ENCODE measurements at places on chromosomes 16 and 17.

DNA sequence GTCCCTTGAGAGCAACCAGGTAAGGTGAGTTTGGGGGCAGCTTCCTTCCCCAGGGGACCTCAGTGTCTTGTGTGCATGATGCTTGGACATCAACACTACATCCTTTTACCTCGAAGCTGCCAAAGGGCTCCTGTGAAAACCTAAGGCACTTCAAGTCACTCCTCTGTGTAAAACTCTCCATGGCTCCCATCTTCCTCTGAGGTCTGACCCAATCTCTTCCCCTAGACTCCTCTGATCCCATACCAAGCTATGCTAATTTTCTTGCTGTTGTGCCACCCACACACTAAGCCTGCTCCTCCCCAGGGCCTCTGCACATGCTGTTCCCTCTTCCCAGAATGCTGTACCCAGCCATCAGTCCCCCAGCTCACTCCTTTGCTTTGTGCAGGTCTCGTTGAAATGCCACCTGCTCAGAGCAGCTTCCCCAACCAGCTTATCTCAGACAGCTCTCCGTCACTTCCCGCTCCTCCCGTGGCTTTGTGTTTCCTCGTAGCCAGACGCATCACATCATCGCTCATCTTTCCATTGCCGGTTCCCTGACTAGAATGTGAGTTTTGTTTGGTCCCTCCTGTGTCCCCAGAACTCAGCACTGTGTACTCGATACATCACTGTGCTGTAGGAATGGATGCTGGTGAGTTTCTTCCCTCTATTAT, 78.4 kb downstream of the CNGB1 start:
- DNase-seq = no peak

DNA sequence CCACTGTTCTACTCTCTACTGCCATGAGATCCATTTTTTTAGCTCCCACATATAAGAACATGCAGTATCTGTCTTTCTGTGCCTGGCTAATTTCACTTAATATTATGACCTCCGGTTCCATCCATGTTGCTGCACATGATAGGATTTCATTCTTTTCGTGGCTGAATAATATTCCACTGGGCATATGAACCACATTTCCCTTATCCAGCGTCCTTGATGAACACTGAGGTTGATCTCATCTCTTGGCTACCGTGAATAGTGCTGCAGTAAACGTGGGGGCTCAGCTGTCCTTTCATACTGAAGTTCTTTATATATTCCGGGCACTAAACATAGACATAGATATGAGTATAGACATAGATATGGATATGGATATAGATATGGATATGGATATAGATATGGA, 109.3 kb upstream of the TNRC6C start:
- no peak for DNase-seq

GRCh38 chr16:67210069-67210937, 11.4 kb downstream of the ELMO3 start:
- no peak for DNase-seq

- no peak for DNase-seq
These were observed 12.6 kb upstream of the FOXJ1 start for GRCh38 chr17:76153640-76154039.

- DNase-seq = no peak
These were observed 21.9 kb downstream of the GLYR1 start for GRCh38 chr16:4825196-4825595.

- DNase-seq = no peak
These were observed 35.4 kb downstream of the CMTM4 start for GRCh38 chr16:66661210-66661560.

DNA sequence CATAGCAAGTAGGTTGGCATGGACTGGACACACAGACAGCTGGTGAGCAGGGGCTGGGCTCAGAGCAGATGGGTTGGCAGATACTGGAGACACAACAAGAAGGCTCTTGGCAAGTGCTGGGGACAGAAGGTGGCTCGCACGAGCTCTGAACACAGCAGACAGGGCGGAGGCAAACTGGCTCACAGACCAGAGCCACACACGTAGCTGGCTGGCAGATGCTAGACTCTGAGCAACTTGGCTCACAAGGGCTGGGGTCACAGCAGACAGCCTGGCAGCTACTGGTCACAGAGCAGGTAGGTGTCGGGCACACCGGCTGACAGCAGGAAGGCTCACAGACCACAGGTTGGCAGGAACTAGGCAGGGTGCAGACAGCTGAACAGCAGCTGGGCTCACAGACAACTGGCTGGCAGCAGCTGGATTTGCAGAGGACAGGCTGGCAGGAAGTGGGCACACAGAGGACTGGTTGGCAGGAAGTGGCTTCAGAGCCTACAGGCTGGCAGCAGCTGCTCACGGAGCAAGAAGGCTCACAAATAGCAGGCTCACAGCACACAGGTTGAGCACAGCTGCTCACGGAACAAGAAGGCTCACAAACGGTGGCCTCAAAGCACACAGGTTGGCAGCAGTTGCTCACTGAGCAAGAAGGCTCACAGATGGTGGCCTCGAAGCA, 725 bp downstream of the KRTAP16-1 start:
- peak; percentile 40 for DNase-seq

GRCh38 chr16:67490335-67491096, 7.2 kb upstream of the AGRP start:
- DNase-seq = no peak

GRCh38 chr17:81451823-81452222, 56.6 kb downstream of the BAHCC1 start:
- no peak for DNase-seq

DNA sequence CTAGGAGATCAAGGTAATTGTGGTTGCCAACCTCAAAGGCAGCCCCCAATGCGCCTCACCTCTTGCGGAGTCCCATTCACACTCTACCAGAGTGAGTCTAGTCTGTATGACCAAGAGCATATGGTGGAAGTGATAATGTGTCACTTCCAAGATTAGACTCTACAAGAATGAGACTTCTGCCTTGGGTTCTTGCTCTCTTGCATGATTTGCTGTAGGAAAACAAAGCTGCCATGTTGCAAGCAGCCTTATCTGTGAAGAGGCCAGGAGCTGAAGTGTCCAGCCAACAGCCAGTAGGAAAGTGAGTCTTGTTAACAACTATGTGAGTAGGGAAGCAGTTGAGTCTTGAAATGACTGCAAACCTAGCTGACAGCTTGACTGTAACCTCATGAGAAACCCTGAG, 3.4 kb downstream of the TERF2 start:
- no peak for DNase-seq

- DNase-seq = no peak
These were observed 9.6 kb downstream of the IL32 start for GRCh38 chr16:3074860-3075522.

GRCh38 chr16:89720551-89720812, 216 bp downstream of the VPS9D1 start:
- DNase-seq = peak; percentile 67

Data from body of pancreas (tissue), 4 donors.